Breast epithelium (tissue), 4 donors: ENCODE measurements at places on chromosomes 16 and 17.

DNA sequence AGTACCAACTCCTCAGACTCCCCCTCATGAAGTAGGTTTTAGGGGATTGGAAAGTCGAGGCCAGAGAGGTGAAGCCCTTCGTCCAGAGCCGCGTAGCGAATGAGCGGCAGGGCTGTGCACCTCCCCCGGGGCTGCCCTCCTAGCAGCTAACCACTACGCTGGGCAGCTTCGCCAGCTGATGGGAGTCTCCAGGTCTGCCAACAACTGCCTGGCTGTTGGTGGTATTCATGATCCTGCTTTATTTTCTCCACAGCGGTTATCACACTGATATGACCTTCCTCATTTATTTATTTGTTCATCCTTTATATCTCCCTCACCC lies 773 bp upstream of the NETO2 start:
- DNase-seq = no peak

DNA sequence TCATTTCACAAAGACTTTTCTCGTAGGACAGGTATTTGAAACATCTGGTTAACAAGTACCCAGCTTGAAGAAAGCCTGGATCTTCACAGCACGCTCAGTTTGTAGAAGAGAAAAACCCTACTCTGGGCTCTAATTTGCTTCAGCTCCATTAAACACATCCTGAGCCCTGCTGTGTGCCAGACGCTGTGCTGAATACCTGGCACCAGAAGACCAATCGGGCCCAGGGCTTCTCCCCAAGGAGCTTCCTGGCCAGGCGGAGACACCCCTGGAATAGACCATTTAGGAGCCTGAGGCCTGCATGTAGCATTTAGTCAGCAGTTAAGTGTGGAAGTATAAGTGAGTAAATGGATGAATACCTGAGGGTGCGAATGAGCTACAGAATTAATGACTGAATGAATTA lies 8.9 kb upstream of the ABAT start:
- no peak for DNase-seq

GRCh38 chr17:17568772-17569195 lies 22.7 kb downstream of the PEMT start:
- DNase-seq = peak; percentile 39

DNA sequence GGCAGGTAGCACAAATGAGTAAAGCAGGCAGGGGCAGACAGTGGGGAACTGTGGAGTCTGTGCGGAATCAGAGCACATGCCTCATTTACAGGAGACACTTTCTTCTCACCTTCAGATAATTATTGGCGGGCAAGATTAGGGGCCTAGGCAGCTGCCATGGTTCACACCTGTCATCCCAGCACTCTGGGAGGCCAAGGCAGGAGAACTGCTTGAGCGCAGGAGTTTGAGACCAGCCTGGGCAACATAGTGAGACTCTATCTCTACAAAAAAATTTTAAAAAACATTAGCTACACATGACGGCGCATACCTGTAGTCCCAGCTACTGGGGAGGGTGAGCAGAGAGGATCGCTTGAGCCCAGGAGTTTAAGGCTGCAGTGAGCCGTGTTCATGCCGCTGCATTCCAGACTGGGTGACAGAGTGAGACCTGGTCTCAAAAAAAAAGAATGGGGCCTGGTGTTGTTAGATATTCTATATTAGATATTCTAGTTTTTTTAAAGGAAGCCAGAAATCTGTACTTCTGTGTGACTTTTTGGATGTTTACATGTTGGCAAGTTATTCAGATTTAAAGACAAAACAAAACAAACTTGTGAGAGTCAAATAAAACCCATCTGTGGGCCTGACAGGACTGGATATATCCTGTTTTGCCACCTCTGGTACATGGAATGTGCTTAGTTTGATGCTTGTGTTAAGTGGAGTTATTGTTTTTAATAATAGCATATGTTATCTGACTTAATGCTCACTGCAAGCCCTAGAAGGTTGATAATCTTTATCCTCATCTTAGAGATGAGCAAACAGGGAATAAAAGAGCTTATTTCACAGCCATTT lies 4.9 kb upstream of the LPCAT2 start:
- DNase-seq = no peak

DNA sequence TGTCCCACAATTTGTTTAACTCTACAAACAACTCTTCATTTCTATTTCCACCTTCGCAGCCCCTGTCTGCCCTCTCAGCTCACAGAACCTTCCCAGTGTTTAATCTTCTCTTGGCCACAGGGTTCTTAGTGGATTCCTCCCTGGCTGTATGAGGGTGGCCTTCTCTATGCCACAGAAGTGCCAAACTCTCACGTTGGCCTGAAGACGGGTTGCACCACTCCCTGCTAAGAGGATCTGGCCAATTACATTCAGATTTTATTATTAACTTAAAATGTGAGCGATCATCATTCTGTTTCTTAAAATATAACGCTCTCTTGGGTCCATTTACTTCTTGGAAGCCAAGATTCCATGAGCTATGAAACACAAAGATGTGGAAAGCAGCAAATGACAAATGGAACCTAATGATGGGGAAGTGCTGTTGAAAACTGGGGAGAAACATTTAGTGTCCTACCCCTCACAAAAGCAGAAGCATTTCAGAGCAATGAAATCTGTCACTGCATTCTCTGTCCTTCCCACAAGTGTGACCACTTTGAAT lies 91.3 kb upstream of the NOG start:
- no peak for DNase-seq

GRCh38 chr17:39208893-39209292 lies 8.8 kb downstream of the RPL19 start:
- no peak for DNase-seq

DNA sequence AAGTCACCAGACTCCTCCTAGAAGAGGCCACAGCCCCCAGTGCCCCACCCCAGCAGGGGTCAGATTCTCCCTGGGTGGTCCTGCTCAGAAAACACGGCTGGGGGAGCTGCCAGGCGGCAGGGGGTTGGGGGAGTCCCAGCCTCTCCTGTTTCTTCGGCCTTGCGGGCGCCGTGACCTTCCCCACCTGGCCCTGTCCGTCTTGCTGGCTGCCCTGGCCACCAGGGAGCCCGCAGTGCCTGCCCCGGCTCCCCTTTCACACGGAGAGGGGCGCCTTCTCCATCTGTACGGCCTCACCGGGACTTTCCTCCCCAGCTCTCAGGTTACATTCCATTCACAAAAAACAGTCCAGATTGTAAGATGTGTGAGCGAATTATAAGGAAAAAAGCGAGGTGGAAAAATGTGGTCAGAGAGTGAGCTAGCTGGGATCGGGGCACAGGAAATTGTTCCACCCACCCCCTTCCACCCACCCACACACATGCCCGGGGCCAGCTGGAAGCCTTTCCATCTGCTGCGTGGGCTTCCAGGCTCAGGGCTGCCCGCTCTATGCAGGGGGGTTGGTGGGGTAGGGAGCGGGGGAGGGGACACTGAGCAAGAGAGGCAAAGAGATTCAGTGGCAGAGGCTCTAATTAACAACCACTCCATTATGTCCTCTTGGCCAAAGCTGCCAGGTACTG lies 14.6 kb upstream of the CIBAR2 start:
- peak; percentile 68 for DNase-seq

DNA sequence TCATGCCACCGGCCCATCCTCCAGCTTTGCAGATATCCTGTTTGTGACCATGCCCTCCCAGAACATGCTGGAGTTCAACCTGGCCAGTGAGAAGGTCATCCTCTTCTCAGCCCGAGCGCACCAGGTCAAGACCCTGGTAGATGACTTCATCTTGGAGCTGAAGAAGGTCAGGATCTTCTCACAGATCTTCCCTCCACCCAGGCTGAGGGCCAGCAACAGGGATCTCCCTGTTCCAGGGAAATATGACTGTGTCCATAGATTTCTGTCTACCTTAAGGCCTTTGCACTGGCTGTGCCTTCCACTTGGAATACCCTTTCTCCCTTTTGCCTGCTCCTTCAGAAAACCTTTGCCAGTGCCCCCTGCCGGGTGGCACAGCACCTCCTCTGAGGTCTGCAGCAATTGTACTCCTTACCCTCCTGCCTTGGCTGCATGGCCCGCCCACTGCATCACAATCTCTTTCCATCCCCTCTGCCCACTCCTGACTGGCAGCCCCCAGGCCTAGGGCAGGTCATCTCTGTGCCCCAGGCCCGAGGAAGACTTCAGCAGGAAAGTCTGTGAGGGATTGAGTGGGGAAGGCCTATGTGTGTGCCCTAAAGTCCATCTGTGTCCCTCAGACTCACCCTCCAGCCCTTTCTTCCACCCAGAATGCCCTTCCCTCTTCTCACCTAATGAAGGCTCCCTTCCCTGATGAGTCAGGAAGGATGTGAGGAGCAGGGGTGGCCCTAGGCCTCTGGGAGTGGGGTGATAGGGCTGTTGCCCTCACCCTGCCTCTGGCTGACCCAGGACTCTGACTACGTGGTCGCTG lies 27.3 kb upstream of the ALKBH5 start:
- DNase-seq = no peak

DNA sequence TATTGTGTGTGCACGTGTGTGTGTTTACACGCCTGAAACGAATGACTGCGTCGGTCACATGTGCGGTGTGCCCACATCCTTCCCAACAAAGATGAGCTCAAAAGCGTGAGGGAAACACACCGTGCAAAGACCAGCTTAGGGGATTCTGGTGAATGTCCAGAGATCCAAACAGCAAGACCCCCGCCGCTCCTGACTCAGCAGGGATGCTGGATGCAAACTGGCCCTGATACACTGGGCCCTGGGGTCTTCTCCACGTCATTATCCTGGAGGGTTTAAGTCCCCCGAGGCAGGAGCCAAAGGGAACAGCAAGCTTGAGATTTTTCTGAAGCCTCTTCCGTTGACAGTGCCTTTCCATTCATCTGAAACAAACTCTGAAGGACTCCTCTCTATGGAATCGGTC lies 59.2 kb downstream of the TBC1D16 start:
- DNase-seq = no peak

- no peak for DNase-seq
Observed at GRCh38 chr16:6192984-6193383, 1095.4 kb upstream of the EEF2KMT start.

- no peak for DNase-seq
Observed at GRCh38 chr17:11980813-11981212, 16.5 kb downstream of the ZNF18 start.

GRCh38 chr16:47881574-47881973 lies 274.2 kb downstream of the ABCC12 start:
- no peak for DNase-seq

DNA sequence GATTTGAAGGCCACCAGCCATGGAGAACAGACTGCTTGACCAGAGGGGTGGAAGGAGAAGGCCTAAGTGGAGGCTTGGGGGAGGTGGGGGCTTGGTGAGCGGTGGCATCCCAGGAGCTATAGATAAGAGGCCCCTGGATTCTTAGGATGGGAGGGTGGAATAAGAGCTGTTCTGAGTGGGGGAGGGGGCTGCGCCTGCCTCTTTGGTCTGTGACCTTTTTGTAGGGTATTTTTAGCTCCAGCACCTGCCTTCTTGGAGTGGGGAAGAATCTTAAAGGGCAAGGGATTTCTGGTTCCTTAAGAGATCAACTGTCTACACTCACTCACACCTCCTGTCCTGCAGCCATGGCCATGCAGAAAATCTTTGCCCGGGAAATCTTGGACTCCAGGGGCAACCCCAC lies 567 bp downstream of the ENO3 start:
- no peak for DNase-seq
